Left cardiac atrium (tissue), 4 donors: ENCODE measurements at places on chromosomes 1 and 21. TPM values are rescaled to one million over a fixed set of nuclear protein-coding genes. Genes with fewer than 3 reads are reported as not detected.

MNDA gene
- 5.2 TPM for total RNA-seq

WLS gene
- 92.2 TPM for total RNA-seq

C1orf21 gene
- 61.3 TPM for total RNA-seq

GJA8 gene
- total RNA-seq = not detected

CFAP126 gene
- not detected for total RNA-seq

DHRS3 gene
- 74.3 TPM for total RNA-seq

PLA2G4A gene
- total RNA-seq = 6.7 TPM

SLFNL1 gene
- 0.37 TPM for total RNA-seq

C1orf53 gene
- 6.0 TPM for total RNA-seq

SPRR2B gene
- total RNA-seq = not detected

AMY1C gene
- total RNA-seq = not detected

TIE1 gene
- 38.9 TPM for total RNA-seq

OR2M3 gene
- not detected for total RNA-seq

IQGAP3 gene
- 0.26 TPM for total RNA-seq

CR1L gene
- total RNA-seq = not detected

- DNase-seq = no peak
These were observed 6.6 kb downstream of the SGIP1 start for GRCh38 chr1:66540434-66541032.

DNA sequence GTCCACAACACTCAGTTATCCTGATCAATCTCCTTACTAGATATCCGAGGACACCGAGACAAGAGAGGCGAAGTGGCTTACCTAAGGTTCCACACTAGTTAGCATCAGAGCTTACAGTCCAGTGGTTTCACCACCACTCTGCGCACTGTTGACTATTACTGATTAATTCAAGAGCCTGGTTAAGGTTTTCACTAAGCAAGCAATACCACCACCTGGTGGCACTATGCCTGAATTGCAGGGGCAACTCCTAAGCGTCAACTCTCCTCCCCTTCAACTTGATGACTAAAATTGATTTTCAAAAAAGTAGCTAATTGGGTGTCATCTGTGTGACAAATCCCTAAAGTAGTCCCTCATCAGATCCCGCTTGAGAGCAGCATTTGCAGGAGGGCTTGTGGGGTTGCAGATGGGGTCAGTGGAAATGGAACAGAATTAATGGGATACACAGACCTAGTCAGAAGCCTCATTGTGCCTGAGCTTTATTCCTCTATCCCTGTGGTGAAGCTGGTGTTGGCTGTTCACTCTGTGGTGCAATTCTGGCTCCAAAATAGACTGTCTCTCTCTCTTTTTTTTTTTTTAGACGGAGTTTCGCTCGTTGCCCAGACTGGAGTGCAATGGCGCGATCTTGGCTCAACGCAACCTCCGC is 9.1 kb downstream of the TTC22 start:
- no peak for DNase-seq

- no peak for DNase-seq
These were observed 75.5 kb downstream of the HIVEP3 start for GRCh38 chr1:41842993-41843755.

- DNase-seq = no peak
These were observed 36.1 kb downstream of the PHC2 start for GRCh38 chr1:33394770-33395169.

GRCh38 chr1:199463521-199464127 is 563.9 kb upstream of the NR5A2 start:
- no peak for DNase-seq

DNA sequence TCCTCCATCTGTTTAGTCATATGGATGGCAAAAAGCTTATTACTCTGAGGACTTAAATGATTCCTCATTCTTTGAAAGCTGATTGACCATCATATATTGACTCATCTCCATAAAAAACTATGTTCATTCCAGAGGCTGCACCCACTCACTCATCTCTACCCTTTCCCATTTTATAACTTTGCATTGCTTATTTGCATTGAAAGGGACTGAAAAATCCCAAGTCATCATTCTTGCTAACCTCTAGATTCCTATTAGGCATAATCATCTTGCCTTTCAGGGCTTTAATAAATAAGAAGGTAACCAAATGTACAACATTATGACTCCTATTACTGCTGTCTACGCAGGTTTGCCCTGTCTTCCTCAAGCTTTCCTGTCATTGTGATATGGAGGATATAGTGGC is 1180.3 kb upstream of the B3GALT2 start:
- DNase-seq = no peak

DNA sequence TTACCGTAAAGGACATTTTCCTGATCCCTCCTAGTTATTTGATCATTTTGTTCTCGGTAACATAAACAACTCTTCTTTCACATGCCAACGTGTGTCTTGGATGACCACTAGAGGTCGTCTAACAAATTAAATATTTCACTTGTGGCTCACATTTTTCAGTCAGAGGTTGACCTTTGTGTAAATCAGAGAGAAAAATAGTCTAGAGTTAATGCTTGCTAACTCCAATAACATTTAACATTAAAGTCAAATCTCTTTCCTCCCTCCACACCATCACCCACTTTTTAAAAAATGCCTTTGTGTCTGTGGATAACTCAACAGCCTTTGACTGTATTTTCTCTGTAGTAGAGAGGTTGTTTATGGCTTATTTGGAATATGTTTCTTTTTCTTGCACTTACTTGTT is 220.5 kb upstream of the B3GALT2 start:
- DNase-seq = no peak

DNA sequence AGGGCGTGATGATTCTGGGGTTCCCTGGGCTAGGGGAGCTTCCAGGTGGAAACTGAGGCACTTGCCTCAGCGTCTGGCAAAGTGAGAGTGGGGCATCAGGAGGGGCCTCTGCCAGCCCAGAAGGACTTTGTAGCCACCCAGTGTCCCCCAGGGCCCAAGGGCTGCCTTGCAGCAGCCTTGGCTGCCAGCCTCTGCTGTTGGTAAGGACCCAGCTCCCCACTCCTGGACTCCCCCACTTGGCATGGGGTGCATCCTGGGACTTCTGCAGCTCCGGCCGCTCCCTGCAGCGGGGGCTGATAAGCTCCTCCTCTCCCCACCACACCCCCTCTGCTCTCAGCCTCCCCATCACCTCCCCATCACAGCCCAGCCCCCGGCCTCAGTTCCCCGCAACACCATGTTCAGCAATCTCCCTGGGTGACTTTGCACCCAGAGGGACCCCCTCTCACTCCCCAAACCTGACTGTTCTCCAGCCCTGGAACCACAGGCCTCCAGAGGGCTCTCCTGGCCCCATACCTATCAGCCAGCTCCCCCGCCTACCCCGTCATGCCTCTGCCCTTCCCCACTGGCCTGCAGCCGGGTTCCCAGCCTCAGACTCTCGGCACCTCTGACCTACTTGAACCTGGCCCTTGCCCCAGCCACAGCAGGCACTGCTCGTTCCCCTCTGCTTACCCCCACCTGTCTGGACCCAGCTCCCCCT is 113.0 kb downstream of the CRYAA start:
- DNase-seq = no peak

DNA sequence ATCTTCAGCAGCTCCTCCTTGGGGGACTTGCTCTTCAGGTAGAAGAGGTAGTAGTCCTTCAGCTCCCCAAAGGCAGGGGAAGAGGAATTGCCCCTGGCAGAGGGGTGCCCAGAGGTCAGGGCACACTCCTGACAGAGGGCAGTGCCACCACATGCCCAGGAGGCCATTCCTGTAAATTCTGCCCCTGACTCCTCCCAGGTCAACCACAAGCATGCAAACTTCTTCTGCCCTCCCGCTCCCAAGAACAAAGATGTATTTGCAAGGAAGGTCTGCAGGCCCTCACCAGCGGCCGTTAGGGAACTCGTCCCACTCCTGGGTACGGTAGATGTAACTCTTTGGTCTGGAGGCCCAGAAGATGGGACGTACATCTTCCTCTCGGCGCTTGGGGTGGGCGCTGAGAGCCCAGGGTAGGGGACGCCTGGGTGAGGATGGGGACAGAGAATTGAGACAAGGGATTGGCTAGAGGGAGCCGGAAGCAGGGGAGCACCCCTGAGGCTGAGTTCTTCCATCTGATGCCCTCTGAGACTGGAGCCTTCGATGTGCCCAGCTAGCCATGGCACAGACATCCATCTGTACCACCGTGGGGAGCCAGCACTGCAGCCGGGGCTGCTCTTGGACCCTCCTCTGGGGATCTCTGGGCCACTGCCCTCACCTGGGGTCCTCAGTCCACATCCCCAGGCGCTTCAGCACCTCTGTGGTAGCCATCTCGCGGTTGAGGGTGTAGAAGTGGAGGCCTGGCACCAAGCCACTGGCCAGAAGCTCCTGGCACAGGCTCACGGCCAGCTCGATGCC is 11.1 kb downstream of the MTHFR start:
- no peak for DNase-seq

GRCh38 chr21:33640697-33641351 is 717 bp downstream of the CRYZL1 start:
- no peak for DNase-seq

DNA sequence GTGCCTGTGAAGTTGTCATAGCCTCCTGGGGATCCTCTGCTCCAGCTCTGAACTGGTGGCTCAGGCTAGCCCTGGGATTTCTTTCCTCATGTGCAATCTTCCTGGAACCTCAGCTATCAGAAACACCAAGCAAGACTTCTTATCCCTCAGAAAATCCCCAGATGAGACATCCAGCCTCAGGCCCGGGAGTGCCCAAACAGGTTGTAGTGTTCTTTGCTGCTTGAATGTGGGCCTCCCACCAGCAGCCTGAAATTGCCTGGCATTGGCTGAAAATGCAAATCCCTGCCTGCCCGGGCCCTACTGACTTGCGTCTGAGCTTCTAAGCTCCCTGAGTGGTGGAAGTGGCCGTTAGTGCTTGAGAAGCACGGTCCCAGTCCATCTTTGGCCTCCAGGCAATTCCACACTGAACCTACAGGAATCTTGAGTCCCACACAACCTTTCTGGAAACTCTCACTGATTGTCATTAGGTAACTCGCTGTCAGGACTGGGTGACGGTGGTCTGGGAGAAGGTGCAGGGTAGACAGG is 146.8 kb downstream of the ZBTB18 start:
- DNase-seq = no peak

DNA sequence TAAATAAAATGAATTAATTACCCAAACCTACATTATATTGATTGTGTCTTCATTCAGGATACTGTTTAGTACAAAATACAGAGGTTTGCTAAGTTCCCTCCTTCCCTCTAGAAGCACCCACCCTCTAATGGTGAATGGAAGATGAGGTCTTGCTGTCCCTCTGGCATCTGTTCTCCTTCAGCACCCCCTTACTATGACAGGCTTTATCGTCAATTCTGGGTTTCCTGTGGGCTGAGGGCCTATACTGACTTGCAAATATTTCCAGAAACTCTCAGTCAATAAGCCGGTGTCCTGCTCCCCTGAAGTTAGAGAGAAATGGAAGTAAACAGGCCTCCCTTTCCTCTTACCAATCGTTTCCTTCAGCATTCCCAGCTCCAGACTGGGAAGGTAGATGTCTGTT is 13.2 kb downstream of the LAX1 start:
- no peak for DNase-seq

GRCh38 chr1:88398338-88398737 is 285.7 kb upstream of the PKN2 start:
- DNase-seq = no peak

GRCh38 chr1:205523891-205524793 is 19.7 kb downstream of the CDK18 start:
- peak; percentile 81 for DNase-seq

- no peak for DNase-seq
These were observed 129.7 kb upstream of the UBE2U start for GRCh38 chr1:64073705-64074104.

- DNase-seq = no peak
These were observed 187.5 kb downstream of the TPR start for GRCh38 chr1:186187601-186188000.

DNA sequence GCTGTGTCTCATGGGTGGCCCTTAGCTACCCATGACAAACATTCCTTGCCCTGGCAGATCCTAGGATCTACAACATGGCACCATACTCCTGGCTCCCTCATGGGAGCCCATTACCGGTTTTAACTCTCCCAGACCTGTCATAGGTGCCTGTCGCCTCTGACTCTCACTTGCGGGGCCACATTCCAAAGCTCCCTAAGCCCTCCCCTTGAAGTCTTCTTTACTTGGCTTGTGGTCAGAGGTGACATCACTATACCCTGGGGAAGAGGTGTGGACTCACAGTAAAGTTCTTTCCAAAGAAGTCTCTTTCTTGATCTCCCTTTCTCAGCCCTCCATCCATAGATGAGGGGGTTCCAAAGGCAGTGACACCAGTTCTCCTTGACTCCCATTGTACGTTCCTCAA is 5.4 kb upstream of the SLAMF9 start:
- DNase-seq = no peak

DNA sequence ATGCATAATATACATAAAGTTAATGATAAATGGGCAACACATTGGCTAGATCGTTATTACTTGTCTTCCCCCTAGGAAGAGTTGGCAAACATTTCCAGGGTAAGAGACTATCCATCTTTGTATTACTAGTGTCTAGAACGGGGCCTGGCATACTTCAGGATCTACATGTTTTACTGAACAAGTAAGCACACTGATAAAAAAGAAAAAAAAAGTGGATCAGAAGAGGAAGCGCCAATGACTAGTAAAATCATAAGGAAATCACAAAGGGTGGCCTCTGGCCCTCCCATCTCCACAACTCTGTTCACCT is 482 bp downstream of the TM2D1 start:
- DNase-seq = no peak

GRCh38 chr21:45438391-45439145 is 33.6 kb downstream of the COL18A1 start:
- DNase-seq = peak; percentile 37

- no peak for DNase-seq
These were observed 82.8 kb upstream of the ATP1A1 start for GRCh38 chr1:116290085-116290705.

GRCh38 chr1:184682956-184683355 is 71.7 kb downstream of the EDEM3 start:
- DNase-seq = no peak

DNA sequence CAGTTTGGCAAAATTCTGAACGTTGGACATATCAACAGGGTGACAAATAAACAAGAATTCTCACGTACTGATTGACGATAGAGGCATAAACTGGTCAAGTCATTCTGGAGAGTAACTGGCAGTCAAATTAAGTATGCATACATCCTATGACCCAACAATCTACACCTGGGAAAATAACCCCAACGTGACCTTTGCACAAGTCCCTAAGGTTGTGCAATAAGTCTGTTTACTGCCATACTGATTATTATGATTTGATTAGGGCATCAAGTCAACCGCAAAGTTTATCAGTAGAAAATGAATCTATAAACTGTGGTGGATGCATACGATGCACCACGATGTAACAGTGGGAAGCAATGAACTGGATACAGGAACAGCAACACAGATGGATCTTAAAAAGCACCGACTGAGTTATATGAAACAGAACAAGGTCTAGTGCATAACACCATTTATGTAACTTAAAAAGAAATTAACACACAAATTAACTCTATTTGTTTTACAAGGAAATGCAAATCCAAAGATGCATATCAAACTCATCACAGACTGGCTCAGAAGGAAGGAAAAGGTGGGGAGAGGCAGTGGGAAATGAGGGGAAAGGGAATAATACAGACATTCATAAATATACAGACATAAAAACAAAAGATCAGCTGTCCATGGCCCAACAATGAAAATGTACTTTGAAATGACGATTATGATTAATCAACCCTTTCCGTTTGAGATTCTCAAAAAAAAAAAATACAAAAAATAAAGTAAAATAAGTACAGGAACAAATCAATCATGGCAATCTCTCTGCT is 41.0 kb upstream of the SEC16B start:
- DNase-seq = no peak

- DNase-seq = no peak
These were observed 4.6 kb downstream of the SEMA4A start for GRCh38 chr1:156157966-156158365.

GRCh38 chr1:228226141-228226874 is 18.5 kb downstream of the OBSCN start:
- DNase-seq = no peak
